Epithelial cell of proximal tubule (primary cell): ENCODE measurements at places on chromosomes 5 and 9. TPM values are rescaled to one million over a fixed set of nuclear protein-coding genes. Genes with fewer than 3 reads are reported as not detected.

DNA sequence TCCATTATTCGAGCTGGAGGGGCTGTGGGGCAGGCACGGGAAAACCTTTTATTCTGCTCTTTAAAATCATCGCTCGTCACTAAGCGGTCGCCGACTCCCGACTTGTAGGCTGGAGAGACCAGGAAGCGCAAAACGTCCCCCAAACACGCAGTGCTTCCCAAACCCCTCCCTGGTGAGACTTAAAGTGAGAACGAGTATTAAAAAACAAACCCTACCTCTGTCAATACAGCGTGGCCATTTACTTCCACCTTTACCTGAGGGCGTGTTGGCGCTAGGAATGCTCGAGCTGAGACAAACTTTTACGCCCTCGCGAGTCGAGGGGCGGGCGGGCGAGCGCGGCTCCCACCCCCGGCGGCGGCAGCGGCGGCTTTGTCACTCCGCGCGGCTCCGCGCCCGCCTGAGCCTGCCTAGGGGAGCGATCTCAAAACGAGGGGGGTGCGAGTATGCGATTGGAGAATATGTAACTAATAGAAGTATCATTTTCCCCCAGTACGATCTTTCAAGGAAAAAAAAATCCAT is at the start of gene NR2F1-AS1:
Gene NR2F1-AS1 (minus strand): TSS at position 293 of the 519 bp plus-strand sequence.
- no peak for DNase-seq

GRCh38 chr5:1909346-1909985 is 26.7 kb upstream of the IRX4 start:
- DNase-seq = no peak

DNA sequence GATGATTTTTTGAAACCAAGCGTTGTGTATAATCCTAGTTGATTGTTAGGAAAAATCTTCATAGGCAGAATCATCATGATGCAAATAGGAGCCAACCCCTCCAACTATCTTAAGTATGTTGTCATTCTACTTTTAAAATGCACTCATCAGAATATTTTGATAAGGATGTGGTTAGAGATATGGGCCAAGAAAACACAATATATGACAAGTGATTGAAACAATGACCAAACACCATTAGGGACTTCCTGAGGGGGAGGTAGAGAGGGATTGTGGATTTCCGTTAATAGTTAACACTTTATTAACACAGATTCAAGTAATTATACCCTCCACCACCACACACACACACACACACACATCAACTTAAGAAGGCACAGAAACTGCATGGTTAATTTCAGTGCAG is 143.3 kb downstream of the ARSB start:
- no peak for DNase-seq

DNA sequence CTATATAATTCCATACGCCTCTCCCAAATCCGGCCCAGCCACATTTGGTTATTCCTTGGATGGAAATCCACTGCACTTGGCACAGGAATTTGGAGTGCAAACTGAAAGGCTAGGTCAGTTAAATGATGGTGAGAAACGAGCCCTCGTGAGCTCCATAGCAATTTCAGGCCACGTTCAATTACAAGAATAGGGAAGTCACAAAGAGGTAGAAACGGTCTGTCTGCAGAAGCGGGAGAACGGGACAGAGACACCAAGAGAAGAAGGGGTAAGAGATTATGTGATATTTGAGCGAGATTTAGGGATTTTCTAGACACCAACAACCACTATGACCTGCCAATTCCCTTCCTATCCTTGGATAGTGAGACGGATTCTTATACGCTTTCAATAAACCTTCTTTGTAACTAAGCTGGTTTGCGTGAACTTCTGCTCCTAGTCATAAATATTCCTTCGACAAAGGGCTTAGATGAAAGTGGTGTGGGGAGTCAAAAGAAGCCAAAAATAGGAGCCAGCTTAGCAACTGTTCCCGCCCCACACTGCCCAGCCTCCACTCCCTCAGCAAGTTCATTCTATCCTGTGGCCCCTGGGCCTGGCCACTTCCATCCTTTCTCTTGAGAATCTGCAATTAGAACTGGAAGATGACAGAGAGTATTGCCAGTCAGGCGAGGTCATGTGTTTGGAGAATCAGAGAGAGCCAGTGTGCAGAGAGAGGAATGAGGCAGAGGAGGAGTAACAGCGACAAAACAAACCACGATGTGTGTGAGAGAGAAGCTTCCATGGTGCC is 118.4 kb downstream of the ZNF608 start:
- no peak for DNase-seq

DNA sequence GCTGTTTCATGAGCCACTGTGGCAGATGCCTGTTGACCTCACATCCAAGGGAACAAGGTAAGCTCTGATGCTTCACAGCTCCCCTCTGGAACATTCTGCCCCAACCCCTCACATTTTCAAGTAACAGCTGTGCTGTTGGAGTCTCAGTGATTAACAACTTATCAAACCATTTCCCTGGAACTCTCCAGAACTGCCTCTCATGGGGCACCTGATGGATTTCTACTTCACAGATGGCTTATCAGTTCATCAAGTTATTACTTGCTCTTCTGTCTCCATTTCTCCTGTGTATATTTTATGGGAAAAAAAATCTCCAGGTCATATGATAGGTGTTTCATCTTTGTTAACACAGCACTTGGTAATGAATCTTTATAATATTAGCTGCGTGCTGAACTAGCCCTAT is 322.4 kb downstream of the MAN2A1 start:
- no peak for DNase-seq

- DNase-seq = no peak
These were observed 171.7 kb downstream of the COL23A1 start for GRCh38 chr5:178418471-178419010.

DNA sequence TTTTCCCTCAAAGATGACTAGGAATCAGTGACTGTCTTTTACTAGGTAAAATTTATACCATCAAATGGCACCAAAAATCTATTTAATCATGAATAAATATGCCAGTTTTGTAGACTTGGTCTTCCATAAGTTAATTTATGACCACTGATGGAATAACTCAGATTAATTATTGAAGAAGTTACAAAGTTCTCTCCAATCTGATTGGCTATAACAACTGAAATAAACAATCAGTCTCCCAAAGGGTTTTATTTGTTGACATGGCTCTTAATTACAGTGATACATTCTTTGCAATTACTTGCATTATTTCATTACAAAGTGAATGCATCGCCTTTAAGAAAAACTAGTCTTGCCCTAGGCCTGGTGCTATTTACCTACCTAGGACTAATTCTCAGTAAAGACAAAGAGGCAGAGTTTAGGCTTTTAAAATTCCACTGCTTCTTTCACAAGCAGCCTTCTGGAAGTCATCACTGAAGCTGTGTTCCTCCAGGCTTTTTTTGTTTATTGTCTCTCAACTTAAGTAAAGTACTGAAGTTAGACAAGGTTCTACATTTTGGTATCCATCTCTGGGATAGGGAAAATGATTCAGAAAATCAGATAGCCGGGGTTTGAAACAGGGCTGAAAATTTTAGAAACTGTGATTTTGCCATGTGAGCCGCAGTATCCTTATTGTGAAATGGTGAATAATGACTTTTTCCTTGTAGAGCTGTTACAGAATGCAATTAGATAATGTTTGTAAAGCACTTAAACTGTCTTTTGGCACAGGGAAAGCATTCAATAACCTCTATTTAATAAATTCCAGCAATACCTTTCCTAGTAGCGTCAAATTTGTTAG is 2.5 kb downstream of the STOM start:
- DNase-seq = no peak

DNA sequence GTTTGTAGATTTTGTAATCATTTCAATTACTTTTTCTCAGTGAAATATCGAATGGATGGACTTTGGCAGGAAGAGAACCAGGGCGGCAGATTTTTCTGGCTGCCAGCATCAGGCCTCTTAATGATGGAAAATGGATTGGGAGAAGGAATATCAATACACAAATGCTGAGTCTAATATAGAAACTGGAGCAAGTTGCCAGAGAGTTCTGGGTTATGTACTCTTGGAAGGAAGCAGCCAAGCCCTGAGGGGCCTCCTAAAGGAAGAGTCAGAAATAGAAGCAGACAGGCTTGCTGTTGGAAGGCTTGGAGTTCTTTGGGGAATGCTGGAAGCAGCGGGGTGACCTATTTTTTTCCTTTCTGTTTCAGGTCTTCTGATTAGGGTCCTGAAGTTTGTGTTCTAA is 428.6 kb downstream of the DMAC1 start:
- DNase-seq = no peak

GRCh38 chr5:42832060-42832459 is 20.4 kb upstream of the SELENOP start:
- no peak for DNase-seq

DNA sequence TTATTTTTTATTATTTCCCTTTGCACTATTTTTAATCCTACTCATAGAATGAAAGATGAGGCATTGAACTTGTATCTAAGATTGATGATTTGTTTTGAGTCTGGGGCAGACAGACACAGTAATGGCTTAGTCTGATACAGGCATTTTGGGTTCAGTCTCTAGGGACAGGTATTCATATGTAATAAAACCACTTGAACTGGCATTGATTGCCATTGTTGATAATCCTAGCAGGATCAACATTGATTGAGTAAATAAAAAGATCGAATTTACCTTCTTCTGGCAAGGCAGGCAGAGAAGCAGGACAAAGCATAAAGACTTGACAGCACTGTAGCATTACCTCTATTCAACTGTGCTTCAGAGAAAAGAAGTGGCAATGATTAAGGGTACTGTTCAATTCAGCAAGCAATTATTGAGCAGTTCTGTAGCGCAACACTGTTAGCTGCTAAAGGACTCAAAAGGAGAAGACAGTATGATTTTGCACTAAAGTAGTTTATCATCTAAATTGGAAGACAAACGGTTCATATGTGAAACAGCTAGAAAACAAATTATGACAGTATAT is 144.4 kb downstream of the COMMD10 start:
- no peak for DNase-seq

DNA sequence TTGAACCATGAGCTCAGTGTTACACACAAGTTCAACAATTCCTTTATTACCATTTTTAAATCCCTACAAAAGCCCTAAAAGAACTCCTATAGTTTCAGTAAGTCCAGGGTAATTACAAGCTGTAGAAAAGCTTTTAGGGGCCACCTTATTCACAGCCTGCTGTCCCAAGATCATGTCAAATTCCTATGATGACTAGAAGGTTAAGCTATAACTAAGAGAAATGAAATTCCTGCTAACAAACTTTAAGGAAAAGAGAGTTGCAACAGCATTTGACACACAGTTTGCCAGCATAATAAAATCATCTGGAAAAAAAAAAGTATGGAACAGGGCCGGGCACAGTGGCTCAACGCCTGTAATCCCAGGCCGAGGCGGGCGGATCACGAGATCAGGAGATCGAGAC is 31.5 kb downstream of the TMEM245 start:
- DNase-seq = no peak

GRCh38 chr5:135488727-135489465 is 36.7 kb upstream of the TIFAB start:
- no peak for DNase-seq

GRCh38 chr5:107925200-107925599 is 254.5 kb upstream of the EFNA5 start:
- no peak for DNase-seq

DNA sequence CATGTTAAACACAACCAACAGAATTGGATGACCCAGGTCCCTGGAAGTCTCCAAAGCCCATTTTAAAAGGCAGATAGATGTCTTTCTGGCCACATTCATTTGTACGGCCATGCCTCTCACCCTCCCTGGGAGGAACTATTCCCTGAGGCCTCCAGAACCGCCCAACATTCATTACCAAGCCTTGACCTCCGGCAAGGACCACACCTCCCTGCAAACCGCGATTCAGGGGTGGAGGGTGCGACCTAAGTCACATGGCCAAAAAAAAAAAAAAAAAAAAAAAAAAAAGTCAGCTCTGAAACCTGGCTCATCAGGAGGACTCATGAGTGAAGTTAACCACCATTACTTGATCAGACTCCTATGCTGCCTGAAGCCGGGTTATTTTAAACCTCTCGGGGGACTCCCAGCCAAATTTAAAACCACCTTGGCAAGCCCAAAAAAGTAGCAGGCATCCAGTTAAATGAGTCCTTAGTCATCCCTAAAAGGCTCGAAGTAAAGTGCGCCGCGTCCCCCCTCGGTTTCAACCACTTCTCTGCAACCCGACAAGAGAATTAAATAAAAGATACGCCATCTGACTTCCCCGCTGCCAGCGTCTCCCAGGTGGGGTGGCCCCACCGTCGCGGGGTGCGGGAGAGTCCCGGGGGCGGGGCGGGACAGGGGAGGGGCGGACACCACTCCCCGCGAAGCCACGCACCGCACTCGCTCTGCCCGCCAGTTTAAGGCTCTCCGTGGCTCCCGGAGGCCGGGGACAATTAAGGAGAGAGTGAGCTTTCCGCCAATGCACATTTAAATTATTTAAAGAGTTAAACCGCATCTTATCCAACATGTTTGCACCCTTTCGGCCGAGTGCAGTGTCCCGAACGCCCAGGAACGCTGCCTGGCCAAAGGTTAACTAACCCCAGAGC is 2.3 kb downstream of the KLF9 start:
- DNase-seq = no peak

F2RL2 gene
- 2.4 and 7.2 TPM in 2 replicates for total RNA-seq

GNE gene
- total RNA-seq = 23.4 and 23.9 TPM in 2 replicates

SLC45A2 gene
- not detected in 2 replicates for total RNA-seq

LPCAT1 gene
- 88.9 and 105 TPM in 2 replicates for total RNA-seq
